ENCODE measurements at places on chromosomes 13 and 19.
A peak's percentile ranks its signal among the peaks of the same experiment; 100 is the strongest.

DNA sequence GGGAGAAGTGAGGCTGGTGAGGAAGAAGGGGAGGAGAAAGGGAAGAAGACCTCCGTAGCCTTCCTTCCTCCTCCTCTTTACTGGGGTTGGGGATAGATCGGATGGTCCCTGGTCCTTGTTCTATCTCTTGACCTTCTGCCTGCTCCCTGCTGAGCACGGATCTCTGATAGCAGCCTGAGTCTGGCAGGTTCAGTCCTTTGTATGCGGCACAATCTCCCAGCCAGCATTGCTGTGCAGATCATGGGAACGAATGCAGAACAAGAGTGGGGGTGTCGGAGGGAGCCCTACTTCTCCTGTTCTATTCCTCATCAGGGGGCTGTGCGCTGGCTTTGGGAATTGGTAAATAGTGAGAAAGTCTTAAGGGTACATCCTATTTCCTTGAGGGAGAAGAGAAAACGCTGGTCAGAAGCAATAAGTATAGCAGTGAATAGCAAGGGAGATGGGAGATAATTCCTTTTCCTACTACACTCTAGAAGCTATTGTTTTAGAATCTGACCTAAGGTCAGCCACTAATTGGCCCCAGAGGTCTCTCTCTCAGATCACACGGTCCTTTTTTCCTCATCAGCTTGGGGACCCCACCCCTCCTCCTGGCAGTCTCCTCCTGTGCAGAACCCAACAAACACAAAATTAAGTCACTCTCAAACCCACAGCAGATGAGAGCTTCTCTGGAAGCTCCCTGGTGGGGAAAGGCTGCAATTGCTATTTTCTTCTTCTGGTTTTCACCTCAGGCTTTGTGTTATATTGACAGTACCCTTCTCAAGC, 41.0 kb downstream of the KL start:
- no peak overlapping the region for H3K4me3 ChIP-seq
- no peak overlapping the region for H3K27ac ChIP-seq
- no peaks in the 10 kb centered on the region for H3K36me3 ChIP-seq
- peaks cover 24% of the 10 kb centered on the region for H3K4me1 ChIP-seq

GRCh38 chr13:59771272-59771671, 392.5 kb downstream of the DIAPH3 start:
- no peaks in the 10 kb centered on the region for H3K27me3 ChIP-seq
- H3K36me3 ChIP-seq = no peaks in the 10 kb centered on the region
- H3K4me3 ChIP-seq = no peak overlapping the region
- peaks cover 25% of the 10 kb centered on the region for H3K4me1 ChIP-seq
- DNase-seq = no peak

DNA sequence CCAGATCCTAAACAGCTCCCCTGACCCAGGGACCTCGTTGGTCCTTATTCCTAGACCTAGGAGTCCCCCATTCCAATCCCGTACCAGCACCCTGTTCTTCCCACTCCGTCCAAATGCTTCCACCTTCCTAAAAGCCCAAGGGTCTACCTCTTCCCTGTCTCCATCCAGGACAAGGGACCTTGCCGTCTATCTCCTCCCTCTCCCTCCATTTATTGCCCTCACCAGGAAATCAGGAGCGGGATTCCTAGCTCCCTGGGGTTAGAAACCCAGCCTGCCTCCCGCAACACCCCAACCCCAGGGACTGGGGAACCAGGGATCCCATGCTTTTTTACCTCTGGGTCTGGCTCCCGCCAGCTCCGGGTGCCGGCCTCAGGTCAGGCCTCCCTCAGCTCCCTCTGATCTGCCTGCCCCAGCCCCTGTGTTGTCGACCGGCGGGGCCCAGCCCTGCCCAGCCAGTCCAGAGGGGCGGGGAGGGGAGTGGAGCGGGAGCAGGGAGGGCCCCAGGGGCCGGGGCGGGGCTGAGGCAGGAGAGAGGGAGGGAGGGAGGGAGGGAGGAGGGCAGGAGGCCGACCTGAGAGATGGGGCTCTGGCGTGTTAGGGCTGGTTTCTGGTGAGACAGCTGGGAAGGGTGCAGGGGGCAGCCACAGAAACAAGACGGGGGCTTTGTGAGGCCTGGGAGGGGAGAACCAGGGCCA, at the start of gene B3GNT8:
Gene B3GNT8 (minus strand): TSS at position 423 of the 695 bp plus-strand sequence. CDS start 596 bp downstream, outside the sequence.
- DNase-seq = peak; percentile 86
- H3K27ac ChIP-seq = no peak within 1 kb of the TSS
- peaks cover 12% of the 10 kb centered on the region for H3K36me3 ChIP-seq
- no peaks in the 10 kb centered on the region for H3K27me3 ChIP-seq
- H3K4me3 ChIP-seq = peak within 1 kb of the TSS; percentile 42

DNA sequence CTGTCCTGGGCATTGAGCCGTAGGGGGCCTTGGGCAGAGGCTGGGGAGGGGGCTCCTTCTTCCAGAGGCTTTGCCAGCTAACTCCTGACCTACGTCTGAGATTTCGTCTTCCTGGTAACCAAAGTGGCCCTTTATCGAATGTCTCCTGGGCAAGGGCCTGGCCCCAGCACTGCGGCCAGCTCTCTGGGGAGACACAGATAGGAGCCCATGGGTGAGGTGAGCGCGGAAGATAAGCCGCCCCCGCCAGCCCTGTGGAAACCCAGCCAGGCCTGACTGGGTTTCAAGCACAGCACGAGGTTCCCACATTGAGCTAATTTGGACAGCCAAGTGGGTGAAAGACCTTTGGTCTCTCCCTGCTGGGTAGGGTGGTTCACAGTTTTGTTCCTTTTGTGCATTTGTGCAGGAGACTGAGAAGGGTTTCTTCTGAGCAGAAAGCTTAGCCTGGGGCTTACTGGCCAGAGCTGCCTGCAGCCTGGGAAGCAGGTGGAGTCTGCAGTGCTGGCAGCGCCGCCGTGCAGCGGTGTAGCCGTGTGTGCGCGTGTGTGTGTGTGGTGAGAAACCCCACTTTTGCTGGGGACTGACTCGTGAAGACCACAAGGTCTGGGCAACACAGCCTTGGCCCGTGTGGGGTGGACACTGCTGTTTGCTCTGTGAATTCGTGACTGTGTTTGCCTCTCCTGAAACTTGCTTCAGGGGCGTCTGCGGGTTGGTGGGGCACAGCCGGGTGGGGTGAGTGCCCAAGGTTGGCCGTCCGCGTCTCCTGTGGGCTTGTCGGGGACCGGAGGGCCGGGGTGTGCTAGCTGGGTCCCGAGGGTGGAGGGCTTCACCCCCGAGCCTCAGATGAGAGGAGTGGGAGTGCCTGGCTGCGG, 2.5 kb downstream of the BSG start:
- peaks cover 44% of the 10 kb centered on the region for H3K4me1 ChIP-seq
- H3K27me3 ChIP-seq = no peaks in the 10 kb centered on the region
- no peaks in the 10 kb centered on the region for H3K36me3 ChIP-seq
- peak overlapping the region; percentile 53 for H3K4me3 ChIP-seq
- DNase-seq = no peak

DNA sequence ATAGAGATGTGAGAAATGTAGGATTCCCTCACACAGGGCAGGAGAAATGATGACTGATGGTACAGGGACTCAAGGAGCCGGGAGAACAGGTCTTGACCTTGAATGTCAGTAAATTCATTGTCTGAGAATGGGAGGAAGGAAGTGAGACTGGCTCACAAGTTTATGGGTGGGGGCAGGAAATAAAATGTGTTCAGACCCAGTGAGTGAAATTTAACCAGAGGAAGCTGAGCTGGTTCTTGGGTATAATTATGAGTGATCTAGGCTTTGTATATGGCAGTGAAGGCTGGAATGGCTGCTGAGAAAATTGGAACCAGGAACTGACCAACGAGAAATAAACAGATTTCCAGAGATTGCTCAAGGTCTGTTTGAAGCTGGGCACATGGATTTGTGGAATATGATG, 6.3 kb upstream of the IGSF23 start:
- H3K4me3 ChIP-seq = no peak overlapping the region
- peak; percentile 61 for DNase-seq
- H3K36me3 ChIP-seq = no peaks in the 10 kb centered on the region
- peaks cover 34% of the 10 kb centered on the region for H3K4me1 ChIP-seq
- H3K27me3 ChIP-seq = no peaks in the 10 kb centered on the region

DNA sequence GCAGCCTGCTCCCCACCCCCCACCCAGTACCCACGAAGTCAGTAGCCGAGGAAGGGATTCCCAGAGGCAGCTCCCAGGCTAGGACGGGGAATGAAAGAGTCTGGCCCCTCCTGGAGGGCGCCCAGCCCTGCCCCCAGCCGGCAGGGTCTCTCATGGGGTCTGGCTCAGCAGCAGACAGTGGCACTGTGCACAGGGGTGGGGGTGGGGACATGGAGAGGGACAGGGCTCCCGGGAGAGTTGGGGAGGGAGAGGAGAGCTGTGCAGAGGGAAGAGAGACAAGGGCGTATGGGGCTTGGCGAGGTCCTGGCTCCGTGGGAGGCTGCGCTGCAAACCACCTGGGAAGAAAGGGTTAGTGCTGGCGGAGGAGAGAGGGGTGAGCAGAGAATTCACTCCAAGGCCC, 27.7 kb upstream of the ASF1B start:
- H3K27ac ChIP-seq = no peak overlapping the region
- H3K36me3 ChIP-seq = no peaks in the 10 kb centered on the region
- H3K4me1 ChIP-seq = no peaks in the 10 kb centered on the region
- no peak overlapping the region for H3K4me3 ChIP-seq
- DNase-seq = peak; percentile 43

All from osteoblast (primary cell).